Small intestine (tissue), 16 donors: ENCODE measurements at places on chromosomes 7 and 10. TPM values are rescaled to one million over a fixed set of nuclear protein-coding genes. Genes with fewer than 3 reads are reported as not detected.
A peak's percentile ranks its signal among the peaks of the same experiment; 100 is the strongest.

DNA sequence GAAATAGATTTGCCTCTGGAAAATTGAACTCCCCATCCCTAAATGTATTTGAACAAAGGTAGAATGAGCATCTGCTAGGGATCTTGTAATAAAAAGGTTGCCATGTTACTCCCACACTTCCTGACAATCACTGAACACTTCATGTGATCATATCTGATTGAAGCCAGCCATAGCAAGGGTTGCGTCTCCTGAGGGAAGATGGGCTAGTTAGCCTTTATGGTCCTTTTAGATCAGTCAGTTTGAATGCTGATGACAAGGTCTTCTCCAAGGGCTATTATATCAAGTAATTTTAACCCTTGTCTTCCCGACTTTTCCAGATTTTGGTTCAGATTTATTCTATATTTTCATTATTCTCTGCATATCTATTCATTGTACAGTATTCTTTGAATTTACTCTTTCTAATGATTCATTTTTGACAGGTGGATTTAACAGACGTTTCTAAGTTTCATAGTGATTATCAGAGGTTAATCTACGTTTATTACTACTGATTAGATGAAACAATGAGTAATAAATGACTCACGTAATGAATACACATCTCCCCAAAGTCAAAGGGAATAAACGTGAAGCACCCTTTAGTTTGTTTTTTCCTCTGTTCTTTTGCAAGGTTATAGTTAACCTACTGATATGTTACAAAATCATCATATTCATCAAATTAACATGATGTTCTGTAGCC is 28.1 kb downstream of the CSGALNACT2 start:
- H3K4me1 ChIP-seq = no peaks in the 10 kb centered on the region
- DNase-seq = no peak
- H3K36me3 ChIP-seq = peaks cover 3% of the 10 kb centered on the region
- H3K27ac ChIP-seq = no peak overlapping the region
- H3K27me3 ChIP-seq = no peaks in the 10 kb centered on the region

GRCh38 chr10:62719061-62719460 is 85.5 kb upstream of the ADO start:
- no peak overlapping the region for H3K4me3 ChIP-seq
- DNase-seq = no peak
- H3K4me1 ChIP-seq = no peaks in the 10 kb centered on the region
- no peak overlapping the region for H3K27ac ChIP-seq
- H3K36me3 ChIP-seq = no peaks in the 10 kb centered on the region

DNA sequence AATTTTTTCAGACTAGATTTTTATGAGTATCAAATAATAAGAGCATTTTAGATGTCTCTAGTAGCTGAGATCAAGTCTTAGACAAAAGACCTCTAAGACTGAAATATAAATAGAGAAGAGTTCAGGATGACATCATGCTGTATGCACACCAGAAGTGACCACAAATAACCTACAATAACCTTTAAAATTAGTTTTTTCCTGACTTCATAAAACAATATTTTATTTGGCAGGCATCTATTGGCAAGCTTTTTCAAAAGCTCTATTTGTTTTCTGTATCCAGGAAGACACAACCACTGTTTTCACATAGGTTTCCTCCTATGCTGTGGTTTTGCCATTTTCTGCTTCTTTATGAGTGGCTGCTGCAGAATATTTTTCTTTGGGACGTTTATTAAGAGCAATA is 359.1 kb downstream of the CRPPA start:
- H3K4me1 ChIP-seq = no peaks in the 10 kb centered on the region
- no peaks in the 10 kb centered on the region for H3K36me3 ChIP-seq
- DNase-seq = no peak
- no peaks in the 10 kb centered on the region for H3K27me3 ChIP-seq
- H3K27ac ChIP-seq = no peak overlapping the region
- H3K4me3 ChIP-seq = no peak overlapping the region

- peak overlapping the region; percentile 26 for H3K27ac ChIP-seq
- no peak for DNase-seq
- H3K4me1 ChIP-seq = no peaks in the 10 kb centered on the region
- H3K4me3 ChIP-seq = no peak overlapping the region
- H3K36me3 ChIP-seq = no peaks in the 10 kb centered on the region
These were observed 10.9 kb downstream of the C10orf71 start for GRCh38 chr10:49309691-49310411.

DNA sequence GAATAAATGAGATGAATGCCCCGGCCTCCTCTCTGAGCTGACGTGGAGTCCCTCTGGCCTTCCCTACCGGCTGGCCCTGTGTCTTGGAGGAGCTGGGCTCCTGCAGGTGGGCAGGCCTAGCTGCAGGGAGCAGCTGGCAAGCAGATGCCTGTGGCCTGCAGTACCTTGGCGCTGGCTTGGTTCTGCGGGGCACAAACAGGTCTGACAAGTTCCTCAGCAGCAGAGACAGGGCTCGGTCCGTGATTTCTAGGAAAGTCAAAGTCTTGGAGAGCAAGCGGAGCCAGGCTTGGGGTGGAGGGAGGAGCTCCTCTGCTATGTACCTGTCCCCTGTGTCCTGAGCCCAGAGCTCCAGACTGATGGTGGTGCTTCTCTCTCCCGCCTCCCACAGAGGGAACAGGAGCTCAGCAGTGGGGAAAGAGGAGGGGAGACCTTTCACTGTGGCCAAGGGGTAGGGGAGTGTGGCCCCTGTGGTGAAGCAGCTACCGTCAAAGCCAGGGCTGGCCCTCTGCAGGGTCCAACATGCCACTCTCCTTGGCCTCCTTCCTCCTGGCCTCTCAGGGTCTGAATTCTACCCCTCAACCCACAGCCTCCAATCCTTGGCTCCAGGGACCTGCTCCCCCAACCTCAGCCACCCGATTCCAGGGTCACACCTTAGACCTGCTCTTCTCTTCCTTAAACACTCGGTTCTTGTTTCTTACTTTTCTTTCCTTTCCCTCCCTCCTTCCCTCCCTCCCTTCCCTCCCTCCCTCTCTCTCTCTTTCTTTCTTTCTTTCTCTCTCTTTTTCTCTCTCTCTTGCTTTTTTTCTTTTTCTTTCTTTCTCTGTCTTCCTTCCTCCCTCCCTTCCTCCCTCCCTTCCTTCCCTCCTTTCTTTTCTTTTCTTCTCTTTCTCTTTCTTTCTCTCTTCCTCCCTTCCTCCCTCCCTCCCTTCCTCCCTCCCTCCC is 20.1 kb downstream of the MYL10 start:
- H3K27ac ChIP-seq = no peak overlapping the region
- DNase-seq = peak; percentile 77
- no peak overlapping the region for H3K4me3 ChIP-seq

- DNase-seq = no peak
- H3K27me3 ChIP-seq = no peaks in the 10 kb centered on the region
- H3K4me1 ChIP-seq = no peaks in the 10 kb centered on the region
- H3K4me3 ChIP-seq = no peak overlapping the region
- no peak overlapping the region for H3K27ac ChIP-seq
These were observed 126.5 kb upstream of the JCAD start for GRCh38 chr10:30185916-30186315.

- H3K27ac ChIP-seq = no peak overlapping the region
- H3K4me1 ChIP-seq = peaks cover 3% of the 10 kb centered on the region
- H3K27me3 ChIP-seq = no peaks in the 10 kb centered on the region
- no peak overlapping the region for H3K4me3 ChIP-seq
- DNase-seq = peak; percentile 71
These were observed 123.8 kb downstream of the KCNMA1 start for GRCh38 chr10:77513781-77514331.

GRCh38 chr10:106158241-106158640 is 1006.3 kb downstream of the SORCS1 start:
- H3K27me3 ChIP-seq = no peaks in the 10 kb centered on the region
- H3K36me3 ChIP-seq = no peaks in the 10 kb centered on the region
- no peak for DNase-seq

- H3K27ac ChIP-seq = no peak overlapping the region
- no peaks in the 10 kb centered on the region for H3K27me3 ChIP-seq
- H3K4me1 ChIP-seq = no peaks in the 10 kb centered on the region
- DNase-seq = no peak
These were observed 566.3 kb downstream of the GRM8 start for GRCh38 chr7:126686474-126686873.

The MMP21 gene
- not detected for polyA plus RNA-seq

The INHBA gene
- polyA plus RNA-seq = 0.27 TPM

The CACNB2 gene
- 1.8 TPM for polyA plus RNA-seq

The MPP7 gene
- 5.1 TPM for polyA plus RNA-seq

The HOXA13 gene
- polyA plus RNA-seq = not detected
